ENCODE measurements at places on chromosomes 1 and 21.

DNA sequence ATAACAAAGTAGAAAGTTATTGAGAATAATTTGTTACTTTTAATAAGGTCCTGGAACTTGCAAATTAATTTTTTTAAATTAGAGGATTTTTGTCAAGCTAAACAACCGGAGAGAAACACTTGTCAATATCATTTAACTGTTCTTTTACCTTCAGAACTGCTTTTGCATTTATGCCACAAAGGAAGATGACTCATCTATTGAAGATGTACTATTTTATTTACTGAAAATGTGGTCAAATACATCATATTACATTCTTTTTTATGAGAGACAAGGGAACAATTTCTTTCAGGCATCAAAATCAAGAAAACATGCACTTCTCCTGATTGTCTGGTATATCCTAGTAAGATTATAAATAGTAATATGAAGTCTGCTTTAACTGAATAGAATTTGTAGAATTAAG is 558.2 kb upstream of the PRMT6 start:
- no peak for DNase-seq

DNA sequence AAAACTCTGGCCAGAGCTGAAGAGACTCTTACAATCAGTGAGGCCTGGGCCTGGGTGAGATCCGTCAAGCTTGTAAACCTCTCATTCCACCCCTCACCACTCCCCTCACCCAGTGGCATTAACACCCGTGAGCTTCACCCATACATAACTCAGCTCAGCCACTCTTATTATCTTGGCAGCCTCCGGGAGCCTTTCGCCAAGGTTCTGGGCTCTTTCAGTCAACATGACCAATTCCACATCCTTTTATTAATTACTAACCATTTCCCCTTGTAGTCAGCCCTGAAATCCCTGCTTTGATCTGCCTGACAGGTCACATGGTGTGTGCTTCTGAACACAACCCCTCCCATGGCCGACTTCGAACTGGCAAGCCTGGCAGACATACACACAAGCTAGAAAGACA is 134.8 kb downstream of the SETD4 start:
- DNase-seq: no peak

DNA sequence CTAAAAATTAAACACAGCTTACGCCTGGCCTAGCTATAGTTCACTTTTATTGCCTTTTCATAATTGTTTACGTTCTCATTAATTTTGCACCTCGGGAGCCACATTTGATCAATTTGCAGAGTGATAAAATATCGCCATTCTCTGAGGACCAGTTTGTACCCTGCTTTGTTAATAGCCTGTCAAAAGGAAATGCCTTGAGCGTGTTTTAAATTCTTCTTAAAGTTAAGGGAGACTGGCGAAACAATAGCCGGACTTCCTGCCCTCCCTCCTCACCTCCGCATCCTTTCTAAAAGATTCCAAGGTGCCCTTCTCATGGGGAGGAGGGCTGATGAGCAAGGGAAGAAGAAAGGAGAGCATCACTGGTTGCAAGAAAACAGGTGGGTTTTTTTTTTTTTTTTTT is 271.6 kb downstream of the KCNJ6 start:
- DNase-seq: no peak

GRCh38 chr1:183956559-183957188 is 80.9 kb downstream of the COLGALT2 start:
- DNase-seq: no peak

DNA sequence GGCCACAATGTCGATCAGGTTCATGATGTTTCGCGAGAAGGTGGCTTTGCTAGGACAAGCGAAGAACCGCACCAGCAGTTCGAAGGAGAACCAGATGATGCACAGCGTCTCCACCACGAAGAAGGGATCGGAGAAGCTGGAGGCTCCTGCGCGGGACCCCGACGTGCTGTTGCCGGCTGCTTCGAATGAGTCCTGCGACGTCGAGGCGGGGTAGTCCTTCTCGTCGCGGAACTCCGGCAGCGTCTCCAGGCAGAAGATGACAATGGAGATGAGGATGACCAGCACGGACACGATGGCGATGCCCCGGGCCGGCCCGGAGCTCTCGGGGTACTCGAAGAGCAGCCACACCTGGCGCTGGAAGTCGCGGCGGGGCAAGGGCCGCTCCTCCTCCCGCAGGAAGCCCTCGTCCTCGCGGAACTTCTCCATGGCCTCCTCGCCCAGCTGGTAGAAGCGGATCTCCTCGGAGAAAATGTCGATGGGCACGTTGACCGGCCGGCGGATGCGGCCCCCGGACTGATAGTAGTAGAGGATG is 869 bp downstream of the KCNA3 start:
- no peak for DNase-seq

GRCh38 chr1:9503001-9503675 is 36.1 kb upstream of the SLC25A33 start:
- DNase-seq: no peak

DNA sequence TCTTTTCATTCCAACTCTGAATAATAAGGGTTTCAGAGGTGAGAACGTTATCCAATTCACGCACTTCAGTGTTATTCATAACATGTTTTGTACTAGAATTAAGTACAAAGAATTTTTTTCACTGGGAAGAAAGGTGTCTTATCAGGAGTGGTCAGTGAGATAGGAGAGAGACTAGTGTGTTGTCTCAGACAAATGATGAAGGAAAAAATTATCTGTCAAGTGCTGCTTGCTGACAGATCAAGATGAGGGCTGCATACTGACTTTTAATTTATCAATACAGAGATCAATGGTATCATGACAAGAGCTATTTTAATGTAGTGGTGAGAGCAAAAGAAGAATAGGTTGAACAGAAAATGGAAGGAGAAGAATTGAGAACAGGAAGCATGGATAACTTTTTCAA is 402.4 kb downstream of the KCNT2 start:
- DNase-seq: no peak

DNA sequence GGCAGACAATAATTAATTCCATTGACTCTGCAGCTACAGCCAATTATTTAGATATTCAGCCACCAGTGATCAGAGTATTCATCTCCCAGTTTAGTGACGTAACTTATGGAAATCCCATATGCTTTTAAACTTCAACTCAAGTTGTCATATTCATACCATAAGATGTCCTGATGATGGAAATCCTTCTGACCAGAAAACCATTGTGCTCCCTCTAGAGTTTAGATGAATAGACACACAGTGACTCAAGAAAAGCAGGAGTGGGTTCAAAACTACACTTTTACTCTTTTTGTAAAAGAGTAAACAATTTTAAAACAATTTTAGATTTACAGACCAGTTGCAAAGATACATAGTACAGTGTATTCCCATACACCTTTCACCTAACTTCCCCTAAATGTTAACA is 463.7 kb downstream of the KCNT2 start:
- DNase-seq: no peak

- no peak for DNase-seq
Measured at GRCh38 chr1:227958617-227959324, 11.0 kb upstream of the WNT9A start.

GRCh38 chr1:32538887-32539583 is at the start of gene ZBTB8A:
Gene ZBTB8A (plus strand): TSS chr1:32539427. CDS start chr1:32592932, 53,505 bp downstream.
- no peak for DNase-seq

- no peak for DNase-seq
Measured at GRCh38 chr1:243260221-243260880, 4.5 kb downstream of the SDCCAG8 start.

GRCh38 chr1:20141466-20141865 is 2.3 kb downstream of the PLA2G2F start:
- DNase-seq: no peak

DNA sequence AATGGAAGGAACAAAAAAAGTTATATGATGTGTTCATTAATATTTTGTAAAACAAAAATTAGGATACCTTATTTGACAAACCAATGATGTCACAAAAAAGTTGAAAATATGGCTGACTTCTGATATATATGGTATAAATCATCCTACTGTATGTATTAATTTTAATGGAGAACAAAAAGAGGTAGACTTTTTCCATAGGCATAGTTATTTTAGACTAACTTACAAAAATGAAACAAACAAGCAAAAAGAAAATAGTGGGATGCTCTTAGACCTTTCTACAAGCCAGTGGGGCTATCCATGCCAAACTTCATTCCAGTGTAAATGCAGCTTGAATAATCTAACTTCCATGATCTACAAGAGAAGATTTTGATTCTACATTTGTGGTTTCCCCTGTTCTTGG is 522 bp upstream of the SPTA1 start:
- no peak for DNase-seq

DNA sequence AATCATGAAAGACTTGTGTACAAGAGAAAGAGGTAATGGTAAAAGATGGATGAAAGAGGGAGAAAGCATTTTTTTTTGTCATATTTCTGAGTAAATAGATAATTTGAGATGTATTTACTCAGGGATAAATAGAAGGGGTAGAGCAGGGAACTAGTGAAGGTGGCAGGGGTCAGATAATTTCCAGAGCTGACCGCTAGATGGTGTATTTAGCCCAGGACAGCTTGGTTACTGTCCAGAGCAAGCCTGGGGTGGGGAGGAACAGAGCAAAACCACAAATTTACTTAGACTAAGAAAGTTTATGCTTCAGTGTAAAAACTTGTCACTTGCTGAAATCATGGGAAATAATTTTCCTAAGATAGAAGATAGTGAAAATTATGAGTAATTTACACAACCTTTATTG is 91.5 kb downstream of the XCL2 start:
- no peak for DNase-seq

DNA sequence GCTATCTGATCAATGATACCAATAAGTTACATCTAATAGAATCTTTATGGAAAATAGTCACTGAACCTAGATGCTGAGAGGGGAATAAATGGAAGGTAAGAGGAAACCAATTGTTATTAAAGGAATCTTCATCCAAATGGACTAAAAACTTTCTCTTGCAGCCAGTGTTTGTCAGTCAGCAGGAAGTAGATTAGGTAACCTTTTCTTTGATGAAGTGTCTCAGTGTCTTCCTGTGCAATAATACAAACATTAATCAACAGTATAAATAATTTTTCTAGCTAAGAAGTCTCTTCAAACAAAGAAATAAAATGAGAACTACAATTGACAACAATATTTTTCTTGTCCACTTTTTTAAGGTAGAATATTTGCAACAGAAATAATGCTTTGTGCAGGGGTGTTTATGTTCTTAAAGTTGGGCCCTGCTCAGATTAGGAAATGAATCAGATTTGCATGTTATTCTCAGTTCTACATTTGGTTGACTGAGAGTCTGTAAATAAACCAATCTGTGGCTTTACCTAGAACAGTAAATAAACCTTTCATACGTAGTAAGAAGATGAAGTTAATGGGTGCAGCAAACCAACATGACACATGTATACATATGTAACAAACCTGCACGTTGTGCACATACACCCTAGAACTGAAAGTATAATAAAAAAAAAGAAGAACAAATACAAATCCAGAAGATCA is 391.4 kb downstream of the MRPL39 start:
- DNase-seq: no peak

GRCh38 chr1:23524716-23525401 is 6.2 kb downstream of the E2F2 start:
- DNase-seq: no peak

DNA sequence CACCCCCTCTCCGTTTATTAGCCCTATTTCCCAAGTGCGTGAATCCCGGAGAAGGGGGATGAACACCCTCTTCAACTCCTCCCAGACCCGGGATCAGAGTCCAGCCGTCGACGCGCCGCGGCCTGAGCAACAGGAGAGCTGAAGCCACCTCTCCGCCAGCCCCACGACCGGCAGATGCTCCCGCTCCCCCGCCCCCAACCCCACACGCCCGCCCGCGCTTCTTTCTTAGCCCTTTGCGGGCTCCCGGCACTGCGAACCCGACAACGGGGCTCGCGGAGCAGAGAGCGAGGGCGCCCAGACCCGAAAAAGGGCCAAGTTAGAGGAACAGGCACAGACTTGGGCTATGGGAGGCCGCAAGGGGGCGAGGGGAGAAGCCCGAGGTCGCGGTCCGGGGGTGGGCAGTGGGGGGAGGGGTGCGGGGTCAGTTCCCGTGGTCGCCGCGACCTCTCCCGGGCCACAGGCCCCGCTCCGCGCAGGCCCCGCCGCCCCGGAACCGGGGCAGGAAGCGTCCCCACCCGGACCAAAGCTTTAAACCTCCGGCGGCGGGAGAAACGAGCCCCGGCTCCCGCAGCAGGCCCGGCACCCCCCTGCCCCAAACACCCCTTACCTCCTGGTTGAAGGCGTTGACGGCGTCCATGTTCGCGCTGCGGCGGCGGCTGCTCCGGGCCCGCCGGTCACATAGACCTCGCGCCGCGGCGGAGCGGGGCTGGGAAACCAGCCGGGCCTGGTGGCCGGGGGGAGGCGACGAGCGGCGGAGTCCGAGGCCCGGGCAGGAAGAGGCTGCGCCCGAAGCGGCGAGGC is 662 bp downstream of the SCAF4 start:
- peak; percentile 12 for DNase-seq

DNA sequence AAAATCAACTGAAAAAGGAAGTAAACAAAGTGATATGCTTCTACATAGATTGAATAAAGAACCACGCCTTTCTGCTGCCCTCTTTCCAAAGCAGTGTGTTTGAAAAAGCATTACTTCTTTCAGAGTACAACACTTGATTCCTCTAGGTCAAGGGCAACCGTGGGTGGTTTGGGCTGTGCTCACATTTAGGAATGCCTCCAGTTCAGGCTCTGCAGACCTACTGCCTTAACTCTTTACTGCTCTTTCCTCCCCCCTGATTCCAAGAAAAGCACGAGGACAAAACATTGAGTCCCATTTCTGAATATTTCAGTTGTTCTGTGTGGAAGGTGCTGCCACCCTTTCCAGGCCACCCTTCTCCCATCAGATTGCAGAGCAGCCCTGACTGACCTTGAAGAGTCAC is 45.2 kb downstream of the ADAMTS1 start:
- no peak for DNase-seq

DNA sequence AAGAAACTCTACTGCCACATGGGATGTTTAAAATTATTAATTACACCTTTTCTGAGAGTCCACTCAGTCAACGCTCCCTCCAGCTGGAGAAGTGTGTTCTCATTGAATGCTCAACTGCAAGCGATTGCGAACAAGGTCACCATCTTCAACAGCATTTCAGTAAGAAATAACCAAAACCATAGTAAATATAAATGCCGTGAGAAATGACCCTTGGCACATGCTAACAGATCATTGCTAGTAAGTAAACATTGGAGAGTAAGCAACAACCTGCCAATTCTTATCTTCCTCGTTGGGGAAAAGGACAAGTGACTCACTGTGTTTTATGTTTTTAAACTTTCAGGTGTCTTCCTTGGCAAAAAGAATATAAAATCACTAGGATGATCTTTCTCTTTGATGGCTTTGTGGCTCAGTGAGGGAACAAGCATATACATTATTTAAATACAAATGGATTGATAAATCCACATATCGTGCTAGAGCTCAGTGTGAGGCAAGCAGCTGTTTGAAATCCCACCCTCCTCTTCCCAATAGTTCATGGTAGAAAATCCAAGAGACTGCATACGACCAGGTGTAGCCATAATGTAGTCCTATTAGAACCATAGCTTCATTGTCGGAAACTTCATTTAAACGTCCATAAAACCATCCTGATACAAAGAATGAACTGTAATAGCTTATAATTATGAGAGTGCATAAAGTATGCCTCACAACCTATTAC is 214.6 kb downstream of the GRIK1 start:
- DNase-seq: no peak

GRCh38 chr1:3441880-3442279 is 12.6 kb upstream of the ARHGEF16 start:
- no peak for DNase-seq

All from stimulated activated CD4-positive, alpha-beta T cell treated with anti-CD3 and anti-CD28 coated beads, Interleukin-1b, Interleukin-23, amount 100 ng/mL, for 24 hours (primary cell).